Activated CD4-positive, alpha-beta T cell treated with anti-CD3 and anti-CD28 coated beads, Interleukin-2, amount 10 ng/mL, durations not matched to agents 24 days and 14 days (primary cell): ENCODE measurements at places on chromosomes 6 and 20. TPM values are rescaled to one million over a fixed set of nuclear protein-coding genes. Genes with fewer than 3 reads are reported as not detected.

GRCh38 chr6:80547827-80548226 lies 441.4 kb downstream of the BCKDHB start:
- H3K27ac ChIP-seq: no peak overlapping the region
- no peak for DNase-seq
- H3K4me3 ChIP-seq: no peak overlapping the region
- no peaks in the 10 kb centered on the region for H3K36me3 ChIP-seq
- H3K27me3 ChIP-seq: no peaks in the 10 kb centered on the region

GRCh38 chr6:170247178-170247701 lies 43.6 kb downstream of the DLL1 start:
- no peak overlapping the region for H3K27ac ChIP-seq
- no peak for DNase-seq
- H3K4me3 ChIP-seq: no peak overlapping the region
- H3K27me3 ChIP-seq: peaks cover 2% of the 10 kb centered on the region
- H3K36me3 ChIP-seq: no peaks in the 10 kb centered on the region

DNA sequence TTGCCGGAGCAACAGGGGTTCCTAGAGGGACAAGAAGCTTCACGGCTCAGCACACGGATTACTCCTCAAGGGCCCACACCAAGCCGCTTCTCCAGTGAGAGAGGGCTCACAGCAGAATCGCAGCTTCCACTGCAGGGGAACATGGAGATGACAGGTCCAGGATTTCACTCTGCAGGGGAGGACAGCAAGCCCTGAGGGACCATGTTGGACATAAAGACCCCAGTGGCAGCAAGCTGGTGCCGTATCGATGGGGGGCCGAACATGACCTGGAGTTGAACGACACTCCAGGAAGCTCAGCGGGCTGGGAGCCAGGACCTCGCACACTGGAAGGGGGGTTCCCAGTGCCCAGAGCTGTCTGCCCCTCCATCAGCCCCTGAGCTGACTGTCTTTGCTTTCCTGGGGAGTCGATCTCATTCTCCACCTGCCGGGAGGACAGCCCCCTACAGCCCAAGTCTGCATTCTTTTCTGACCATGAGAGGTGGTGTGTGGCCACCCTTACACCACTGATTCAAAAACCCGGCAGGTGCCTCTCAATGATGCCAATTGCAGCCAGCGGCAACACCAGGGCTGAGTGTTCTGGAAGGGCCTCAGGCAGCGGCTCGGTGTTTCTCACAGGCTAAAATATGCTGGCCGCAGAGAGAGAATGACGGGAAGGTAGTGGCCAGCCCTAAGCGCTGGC lies 194.5 kb upstream of the CDH4 start:
- H3K27me3 ChIP-seq: no peaks in the 10 kb centered on the region
- H3K4me3 ChIP-seq: no peak overlapping the region
- H3K4me1 ChIP-seq: no peaks in the 10 kb centered on the region
- DNase-seq: no peak
- no peak overlapping the region for H3K27ac ChIP-seq
- H3K36me3 ChIP-seq: no peaks in the 10 kb centered on the region

DNA sequence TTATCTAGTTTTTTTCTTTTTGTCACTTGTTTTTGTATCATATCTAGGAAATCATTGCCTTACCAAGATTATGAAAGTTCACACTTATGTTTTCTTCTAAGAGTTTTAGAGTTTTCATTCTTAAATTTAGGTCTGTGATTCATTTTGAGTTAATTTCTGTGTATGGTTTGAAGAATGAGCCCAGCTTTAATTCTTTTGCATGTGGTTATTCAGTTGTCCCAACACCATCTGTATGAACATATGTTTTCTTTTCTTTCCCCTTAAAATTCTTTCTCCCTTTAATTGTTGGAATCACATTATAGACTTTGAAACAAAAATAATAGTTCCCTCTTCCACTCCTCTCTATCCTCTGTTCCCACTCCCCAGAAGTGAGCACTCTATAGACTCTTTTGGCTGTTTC lies 85.4 kb downstream of the SLX4IP start:
- DNase-seq: no peak
- peaks cover 29% of the 10 kb centered on the region for H3K4me1 ChIP-seq
- no peak overlapping the region for H3K4me3 ChIP-seq
- H3K27me3 ChIP-seq: no peaks in the 10 kb centered on the region
- H3K36me3 ChIP-seq: peaks cover 2% of the 10 kb centered on the region

GRCh38 chr20:46991880-46992639 lies 97.4 kb downstream of the EYA2 start:
- no peaks in the 10 kb centered on the region for H3K27me3 ChIP-seq
- H3K4me1 ChIP-seq: peaks cover 55% of the 10 kb centered on the region
- H3K36me3 ChIP-seq: peaks cover 4% of the 10 kb centered on the region
- H3K27ac ChIP-seq: peak overlapping the region; percentile 22
- DNase-seq: no peak

- DNase-seq: no peak
- H3K36me3 ChIP-seq: no peaks in the 10 kb centered on the region
- H3K27me3 ChIP-seq: no peaks in the 10 kb centered on the region
- no peak overlapping the region for H3K4me3 ChIP-seq
- no peaks in the 10 kb centered on the region for H3K4me1 ChIP-seq
- H3K27ac ChIP-seq: no peak overlapping the region
Observed at GRCh38 chr6:97563529-97563928, 280.5 kb upstream of the MMS22L start.

PSORS1C2 gene
- not detected in 2 replicates for total RNA-seq

GRCh38 chr6:150470960-150471665 lies 102.3 kb downstream of the IYD start:
- DNase-seq: no peak
- H3K4me3 ChIP-seq: no peak overlapping the region
- no peaks in the 10 kb centered on the region for H3K36me3 ChIP-seq
- H3K27me3 ChIP-seq: peaks cover 5% of the 10 kb centered on the region
- H3K27ac ChIP-seq: no peak overlapping the region

DNA sequence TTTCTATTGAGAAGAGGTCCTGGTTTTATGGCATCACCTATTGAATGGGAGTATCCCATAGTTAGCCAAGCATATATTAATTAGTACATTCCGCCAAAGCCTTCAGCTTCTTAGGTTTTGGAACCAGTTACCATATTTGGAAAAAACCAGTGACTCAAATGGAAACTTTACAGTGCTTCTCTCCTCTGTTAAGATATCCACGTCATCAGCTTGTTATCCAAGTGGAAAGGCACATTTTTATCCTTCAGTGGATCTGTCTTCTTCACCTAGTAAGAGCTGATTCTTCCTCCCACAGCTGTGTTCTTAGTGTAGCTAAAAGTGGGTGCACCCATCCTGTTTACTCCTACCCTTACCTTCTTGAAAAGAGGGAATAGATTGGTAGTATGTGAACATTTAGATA lies 34.5 kb downstream of the TPD52L1 start:
- peaks cover 2% of the 10 kb centered on the region for H3K4me1 ChIP-seq
- peaks cover 22% of the 10 kb centered on the region for H3K27me3 ChIP-seq
- no peaks in the 10 kb centered on the region for H3K36me3 ChIP-seq
- no peak overlapping the region for H3K4me3 ChIP-seq
- no peak overlapping the region for H3K27ac ChIP-seq

DNA sequence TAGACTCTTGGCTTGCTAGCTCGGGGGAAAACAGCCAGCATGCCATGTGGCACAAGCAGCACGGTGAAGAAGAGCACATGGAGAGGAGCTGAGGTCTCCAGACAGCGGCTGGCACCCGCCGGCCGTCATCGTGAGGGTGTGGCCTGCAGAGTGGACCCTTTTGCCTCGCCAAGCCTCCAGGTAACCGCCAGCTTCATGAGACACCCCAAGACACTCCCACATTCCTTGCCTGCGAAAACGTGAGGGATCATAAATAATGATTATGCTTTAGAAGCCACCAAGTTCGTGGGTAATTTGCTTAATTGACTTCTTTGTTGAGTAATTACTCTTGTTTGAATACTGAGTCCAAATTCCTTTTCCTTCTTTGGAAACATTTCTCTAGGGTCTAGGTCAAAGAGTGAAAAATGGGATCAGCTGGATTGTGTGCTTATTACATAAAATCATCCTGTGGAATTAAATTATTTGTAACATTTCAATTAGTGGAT lies 23.2 kb downstream of the FAM50B start:
- peaks cover 25% of the 10 kb centered on the region for H3K27me3 ChIP-seq
- H3K4me3 ChIP-seq: no peak overlapping the region
- H3K36me3 ChIP-seq: no peaks in the 10 kb centered on the region

SRSF6 gene
- total RNA-seq: 206 TPM in 2 replicates

GRCh38 chr20:58225452-58226200 lies 2.8 kb downstream of the ANKRD60 start:
- peaks cover 20% of the 10 kb centered on the region for H3K36me3 ChIP-seq
- no peak for DNase-seq

DNA sequence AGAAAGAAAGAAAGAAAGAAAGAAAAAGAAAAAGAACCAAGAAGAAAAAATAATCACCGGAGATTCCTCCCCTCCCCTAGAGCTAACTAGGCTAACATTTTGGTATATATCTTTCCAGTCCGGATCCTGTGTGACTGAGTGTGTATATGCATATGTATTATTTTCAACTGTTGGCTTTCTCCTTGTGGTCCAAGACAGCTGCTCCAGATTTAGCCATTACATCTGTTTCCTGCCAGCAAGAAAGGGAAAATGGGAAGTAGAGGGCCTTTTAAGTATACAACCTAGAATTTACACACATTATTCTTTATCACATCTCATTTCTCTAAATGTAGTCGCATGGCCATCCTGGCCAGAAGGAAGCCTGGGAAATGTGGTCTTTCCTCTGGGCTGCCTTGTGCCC lies 15.2 kb downstream of the SLC52A3 start:
- DNase-seq: no peak
- no peak overlapping the region for H3K27ac ChIP-seq
